ENCODE measurements at places on chromosomes 1 and 21.

GRCh38 chr1:71086331-71086730, 5.5 kb upstream of the ZRANB2 start:
- DNase-seq, result no peak

DNA sequence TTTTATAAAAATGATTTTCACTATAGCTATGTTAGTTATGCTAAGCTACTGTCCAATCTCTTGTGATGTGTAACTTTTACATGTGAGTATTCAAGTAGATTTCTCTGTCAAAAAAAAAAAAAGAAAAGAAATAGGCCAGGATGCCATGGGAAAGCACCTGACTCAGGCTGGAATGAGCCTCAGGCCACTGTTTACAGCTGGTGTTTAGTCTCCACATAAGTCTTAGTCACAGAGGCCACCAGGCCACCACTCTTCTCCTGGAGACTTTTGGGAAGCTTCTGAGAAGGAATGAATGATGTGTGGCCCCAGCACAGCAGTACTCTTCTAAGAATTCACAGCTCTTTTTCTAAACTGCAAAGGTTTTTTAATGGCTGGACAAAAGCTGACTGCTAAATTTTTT, 48.9 kb downstream of the CHML start:
- no peak for DNase-seq

- no peak for DNase-seq
Observed at GRCh38 chr1:11957398-11957797, 22.8 kb upstream of the MFN2 start.

- no peak for DNase-seq
Observed at GRCh38 chr21:19171585-19171984, 768.0 kb upstream of the TMPRSS15 start.
